ENCODE measurements at places on chromosomes 5 and 9.

DNA sequence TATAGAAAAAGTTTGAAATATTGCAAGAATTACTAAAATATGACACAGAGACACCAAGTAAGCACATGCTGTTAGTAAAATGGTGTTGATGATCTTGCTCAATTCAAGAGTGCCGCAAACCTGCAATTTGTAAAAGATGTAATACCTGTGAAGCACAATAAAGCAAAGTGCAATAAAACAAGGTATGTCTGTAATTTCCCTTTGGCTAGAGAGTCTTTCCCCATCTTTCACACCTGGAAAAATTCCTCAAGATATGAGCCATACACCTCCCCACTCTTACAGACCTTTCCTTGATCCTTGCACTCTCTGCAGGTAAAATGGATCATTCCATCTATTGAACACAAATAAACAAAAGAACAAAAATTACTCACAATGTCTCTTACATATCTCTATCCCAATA lies 597.8 kb downstream of the EFNA5 start:
- no peak for DNase-seq

DNA sequence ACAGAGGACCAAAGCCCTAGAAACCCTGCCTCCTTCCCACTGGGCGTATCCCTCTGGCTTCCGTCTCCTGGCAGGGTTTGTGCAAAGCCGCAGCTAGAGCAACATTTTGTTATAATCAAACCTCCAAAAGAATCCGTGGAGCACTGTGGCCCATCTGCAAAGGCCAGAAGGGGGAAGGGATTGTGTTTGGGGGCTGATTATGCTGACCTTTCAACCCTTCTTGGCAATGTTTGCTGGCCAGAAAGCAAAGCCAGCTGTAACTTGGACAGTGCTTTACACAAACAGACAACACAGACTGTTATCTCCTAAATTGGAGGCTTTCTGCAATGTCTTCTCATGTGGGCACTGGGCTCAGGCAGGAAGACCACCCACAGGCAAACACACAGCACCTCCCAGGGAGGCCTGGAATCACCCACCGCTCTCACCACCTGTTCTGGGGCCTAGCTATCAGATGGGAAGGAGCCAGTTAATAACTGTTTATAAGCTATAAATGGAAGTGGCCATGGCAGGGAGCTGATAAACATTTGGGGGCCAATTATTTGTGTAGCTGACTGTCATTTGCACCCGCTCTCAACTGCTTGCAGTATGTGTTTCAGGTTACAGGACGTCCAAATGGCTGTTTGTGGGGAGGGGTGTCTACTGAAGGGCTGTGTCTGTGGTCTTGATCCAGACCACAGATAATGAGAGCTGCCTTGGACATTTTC lies 121.6 kb upstream of the ERCC6L2 start:
- DNase-seq, result no peak

GRCh38 chr9:76688471-76689238 lies 75.6 kb upstream of the PCA3 start:
- no peak for DNase-seq

DNA sequence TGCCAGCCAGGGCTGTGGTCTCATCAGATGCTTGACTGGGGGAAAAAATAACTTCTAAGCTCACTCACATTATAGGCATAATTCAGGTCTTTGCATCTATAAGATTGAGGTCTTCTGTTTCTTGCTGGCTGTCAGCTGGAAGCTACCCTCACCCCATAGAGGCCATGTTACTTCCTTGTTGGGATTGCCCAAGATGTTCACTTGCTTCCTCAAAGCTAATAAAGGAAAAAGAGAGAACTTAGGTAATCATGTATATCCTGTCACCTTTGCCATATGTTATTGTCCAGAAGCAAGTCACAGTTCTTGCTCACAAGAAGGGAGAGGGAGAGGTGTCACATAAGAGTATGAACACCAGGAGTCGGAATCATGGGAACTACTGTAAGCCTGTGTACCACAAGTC lies 38.7 kb upstream of the ANKRD34B start:
- DNase-seq, result no peak

DNA sequence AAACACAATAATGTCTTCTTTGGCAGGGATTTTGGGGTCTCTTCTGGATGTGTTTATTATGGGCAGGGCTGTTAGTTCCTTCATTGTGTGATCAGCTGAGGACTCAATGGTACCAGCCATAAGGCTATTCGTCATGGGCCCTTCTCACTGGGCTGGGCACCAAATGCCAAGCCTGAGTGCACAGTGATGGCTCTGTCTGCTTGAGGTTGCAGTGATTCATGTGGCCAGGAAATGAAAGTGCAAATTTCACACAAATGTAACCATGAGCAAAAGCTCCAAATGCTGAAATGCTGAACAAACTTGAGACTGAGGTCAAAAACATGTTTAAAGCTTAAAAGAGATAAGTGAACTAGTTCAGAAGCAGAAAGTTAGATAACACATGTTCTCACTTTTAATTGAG lies 191.0 kb downstream of the TARS1 start:
- no peak for DNase-seq

GRCh38 chr5:39584927-39585326 lies 160.1 kb upstream of the DAB2 start:
- DNase-seq, result no peak

DNA sequence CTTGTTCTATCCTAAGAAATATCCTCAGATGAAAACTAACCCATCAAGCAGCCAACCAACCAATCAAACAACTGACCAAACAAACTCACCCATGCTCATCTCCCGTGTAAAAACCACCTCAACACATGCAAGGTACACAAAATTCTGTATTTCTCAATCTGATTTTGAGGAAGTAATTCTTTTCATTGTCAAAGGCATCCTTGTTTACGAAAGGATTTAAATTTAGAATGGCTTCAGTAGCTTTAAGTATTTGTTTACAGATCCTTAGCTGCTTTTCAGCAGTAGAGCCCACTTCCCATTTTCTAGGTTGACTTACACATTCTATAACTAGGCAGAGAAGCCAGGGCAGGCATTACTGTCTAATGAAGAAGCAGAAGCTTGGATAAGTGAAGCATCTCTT lies 78.6 kb downstream of the NTRK2 start:
- DNase-seq, result no peak

GRCh38 chr5:67880511-67880805 lies 335.1 kb upstream of the PIK3R1 start:
- no peak for DNase-seq

DNA sequence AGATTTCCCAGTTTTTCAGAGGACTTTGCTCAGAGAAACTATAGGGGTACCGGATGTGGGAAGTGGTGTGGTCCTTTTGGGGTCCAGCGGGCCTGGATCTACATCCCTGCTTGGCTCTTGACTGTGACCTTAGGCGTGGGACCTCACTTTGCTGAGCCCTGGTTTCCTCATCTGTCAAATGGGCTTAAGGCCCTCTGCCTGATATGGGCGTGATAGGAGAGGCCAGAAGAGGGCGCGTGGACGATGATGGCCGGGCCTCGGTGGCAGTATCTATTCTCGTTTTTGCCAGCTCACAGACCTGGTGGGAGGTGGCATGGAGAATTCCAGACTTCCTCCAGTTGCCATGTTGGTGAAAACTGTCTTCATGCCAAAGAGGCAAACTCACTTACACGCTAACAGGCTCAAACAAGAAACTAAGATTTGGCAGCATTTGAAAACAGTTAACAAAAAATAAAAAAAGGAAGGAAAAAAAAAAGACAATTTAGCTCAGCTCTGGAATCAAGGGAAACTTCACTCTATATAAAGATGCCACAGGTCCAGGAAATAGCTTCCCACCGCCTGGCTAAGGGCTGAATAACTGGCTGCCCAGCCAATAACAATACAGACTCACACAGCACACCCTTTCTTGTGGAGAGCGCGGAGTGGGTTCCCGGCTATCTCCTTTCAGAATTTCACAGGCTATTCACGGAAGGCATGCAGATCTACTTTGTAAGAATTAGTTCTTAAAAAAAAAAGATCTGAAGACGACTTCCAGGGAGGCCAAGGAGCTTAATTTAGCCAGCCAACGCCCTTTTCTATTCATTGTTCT lies 1.7 kb downstream of the SH3PXD2B start:
- no peak for DNase-seq

GRCh38 chr5:145443964-145444363 lies 391.2 kb downstream of the PRELID2 start:
- no peak for DNase-seq

DNA sequence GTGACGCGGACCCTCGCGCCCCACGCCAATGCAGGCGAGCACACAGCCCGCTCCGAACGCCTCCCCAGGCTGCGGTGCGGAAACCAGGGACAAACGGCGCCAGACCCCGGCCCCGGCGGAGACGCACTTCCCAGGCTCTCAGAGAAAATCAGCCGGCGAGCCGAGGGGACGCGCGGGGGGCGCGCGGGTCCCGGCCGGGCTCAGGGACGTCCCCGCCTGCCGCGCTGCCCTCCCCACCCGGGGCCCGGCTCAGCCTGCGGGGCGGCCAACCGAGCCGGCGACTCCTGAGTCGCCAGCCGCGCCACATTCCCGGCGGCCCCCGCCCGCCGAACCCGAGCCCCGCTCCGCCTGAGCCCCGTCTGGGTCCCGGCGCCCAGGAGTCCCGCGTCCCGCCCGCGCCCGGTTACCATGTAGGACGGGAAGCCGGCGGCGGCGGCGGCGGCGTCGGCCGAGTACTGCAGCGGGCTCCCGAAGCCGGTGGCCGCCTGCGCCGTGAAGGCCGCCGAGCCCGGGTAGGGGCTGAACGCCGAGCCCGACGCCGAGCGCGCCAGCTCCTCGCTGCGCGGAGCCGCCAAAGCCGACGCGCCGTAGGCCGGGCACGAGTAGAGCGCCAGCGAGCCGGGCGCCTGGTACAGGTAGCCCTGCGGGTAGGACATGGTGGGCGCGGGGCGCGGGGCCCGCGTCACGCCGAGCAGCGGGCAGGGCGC lies 566 bp downstream of the IRX2 start:
- DNase-seq, result no peak

DNA sequence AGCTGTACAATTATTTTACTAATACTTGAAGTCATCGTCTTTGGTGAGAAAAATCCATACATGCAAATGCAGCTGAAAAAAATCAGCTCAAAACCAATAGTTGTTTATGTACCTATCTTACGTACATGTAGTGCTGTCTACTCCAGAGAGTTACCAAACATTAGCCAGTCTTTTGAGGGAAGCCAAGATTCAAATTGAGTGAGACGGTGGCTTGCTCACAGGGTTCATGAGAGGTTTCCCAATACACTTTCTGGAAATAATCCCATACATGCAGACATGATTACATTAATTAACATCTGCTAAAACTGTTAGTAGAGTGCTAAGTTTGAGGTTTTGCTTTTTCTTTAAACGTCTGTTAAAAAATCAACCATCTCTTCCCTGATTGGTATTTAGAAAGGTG lies 2.3 kb downstream of the C9orf72 start:
- DNase-seq, result no peak

DNA sequence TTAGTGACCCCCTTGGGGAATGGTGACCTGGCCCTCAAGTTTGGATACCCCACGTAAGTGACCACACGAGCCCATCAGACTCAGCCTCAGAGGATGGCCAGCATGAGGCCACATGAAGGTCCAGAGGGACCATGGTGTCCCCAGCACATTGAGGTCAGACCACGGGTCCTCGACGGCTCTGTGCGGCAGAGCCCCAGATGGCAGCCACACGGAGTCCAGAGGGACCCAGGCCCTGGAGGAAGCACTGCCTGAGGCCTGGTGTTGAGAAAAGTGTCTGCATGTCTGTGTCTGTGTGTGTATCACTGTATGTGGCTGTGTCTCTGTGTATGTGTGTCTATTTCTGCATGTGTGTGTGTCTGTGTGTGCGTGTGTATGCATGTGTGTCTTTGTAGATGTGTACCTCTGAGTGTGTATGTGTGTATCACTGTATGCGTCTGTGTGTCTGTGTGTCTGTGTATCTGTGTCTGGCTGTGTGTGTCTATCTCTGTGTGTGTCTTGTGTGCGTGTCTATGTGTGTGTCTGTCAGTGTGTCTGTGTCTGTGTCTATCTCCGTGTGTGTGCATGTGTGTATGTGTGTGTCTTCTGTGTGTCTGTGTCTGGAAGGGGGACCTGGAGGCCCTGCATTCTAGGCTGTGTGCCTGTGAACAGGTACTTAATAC lies 992 bp downstream of the LCNL1 start:
- DNase-seq, result no peak

GRCh38 chr5:92518318-92518904 lies 1062.6 kb downstream of the NR2F1-AS1 start:
- no peak for DNase-seq

- DNase-seq, result no peak
Observed at GRCh38 chr5:23367874-23368273, 139.5 kb upstream of the PRDM9 start.

DNA sequence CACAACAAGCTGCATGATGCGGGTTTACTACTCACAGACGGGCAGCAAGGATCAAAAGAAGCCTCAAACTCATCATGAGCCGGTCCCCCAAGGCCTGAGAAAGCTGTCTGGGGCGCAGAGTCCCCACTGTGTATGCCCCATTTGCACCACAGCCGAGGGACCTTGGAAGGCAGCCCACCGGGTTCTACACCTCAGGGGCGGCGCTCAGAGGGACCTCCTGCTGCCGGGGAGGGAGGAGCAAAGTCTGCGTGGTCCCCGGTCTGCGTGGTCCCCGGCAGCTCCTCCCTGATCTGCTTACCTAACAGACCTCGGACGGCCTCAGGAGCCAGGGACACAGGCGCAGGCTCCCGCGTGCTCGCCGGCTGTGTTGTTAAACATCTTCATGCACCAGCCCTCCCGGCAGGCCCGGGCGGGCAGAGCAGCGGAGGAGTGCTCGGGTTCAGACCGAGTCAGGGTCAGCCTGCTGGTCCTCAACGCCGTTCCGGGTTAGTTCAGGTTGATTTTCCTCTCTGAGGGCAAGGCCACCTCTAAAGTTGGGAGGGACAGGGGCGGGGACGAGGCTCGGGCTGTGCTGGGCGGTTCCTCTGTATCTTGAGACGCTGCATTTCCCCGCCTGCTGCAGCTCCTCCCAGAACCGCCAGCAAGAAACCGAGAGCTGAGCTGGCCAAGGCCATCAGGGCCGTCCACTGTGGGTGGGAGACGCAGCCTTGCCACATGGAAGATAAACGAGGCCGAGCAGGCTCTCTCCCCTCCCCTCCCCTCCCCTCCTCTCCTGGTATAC lies 74.6 kb downstream of the MRPL36 start:
- no peak for DNase-seq

DNA sequence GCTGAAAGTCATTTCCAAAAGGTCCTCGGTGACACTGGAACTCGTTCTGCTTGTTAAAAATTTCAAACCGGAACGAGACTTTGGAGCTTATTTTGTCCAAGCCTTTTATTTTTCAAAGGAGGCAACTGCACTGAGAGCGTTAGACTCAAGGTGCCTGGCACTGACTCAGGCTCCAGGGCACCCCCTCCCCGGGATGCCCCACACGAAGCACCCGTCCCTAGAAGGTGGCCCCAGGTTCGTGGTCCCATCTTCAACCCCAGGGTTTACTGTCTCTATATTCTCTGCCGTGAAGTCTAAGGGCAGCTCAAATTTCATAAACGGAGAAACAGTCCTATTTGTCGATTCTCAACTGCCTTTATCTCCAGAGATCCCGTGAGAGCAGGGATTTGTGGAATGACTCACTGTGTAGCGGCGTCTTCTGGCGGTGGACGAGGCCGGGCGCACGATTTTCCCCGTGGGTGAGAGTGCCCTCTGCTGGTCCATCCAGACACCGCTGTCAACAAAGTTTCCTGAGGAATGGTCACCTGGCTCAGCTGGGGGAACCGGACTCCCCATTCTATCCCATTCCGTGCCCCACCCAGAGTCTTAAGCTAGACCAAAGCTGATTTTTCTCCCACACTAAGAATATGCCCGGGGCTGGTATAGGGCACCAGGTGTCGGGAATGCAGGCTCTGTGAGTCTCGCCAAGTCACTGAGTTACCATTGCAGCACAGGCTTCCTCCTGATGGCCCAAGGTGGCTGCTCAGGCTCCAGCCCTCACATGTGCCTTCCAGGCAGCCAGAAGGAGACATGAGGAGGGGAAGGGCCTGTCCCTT lies 27.1 kb upstream of the SLC6A19 start:
- no peak for DNase-seq

All from amygdala (tissue), 56 donors.